Psoas muscle (tissue), 8 donors: ENCODE measurements at places on chromosomes 4 and X. TPM values are rescaled to one million over a fixed set of nuclear protein-coding genes. Genes with fewer than 3 reads are reported as not detected.

- DNase-seq: no peak
Measured at GRCh38 chrX:11460347-11460746, 167.1 kb downstream of the AMELX start.

- DNase-seq: no peak
Measured at GRCh38 chrX:73916489-73916888, 353.5 kb downstream of the CHIC1 start.

DNA sequence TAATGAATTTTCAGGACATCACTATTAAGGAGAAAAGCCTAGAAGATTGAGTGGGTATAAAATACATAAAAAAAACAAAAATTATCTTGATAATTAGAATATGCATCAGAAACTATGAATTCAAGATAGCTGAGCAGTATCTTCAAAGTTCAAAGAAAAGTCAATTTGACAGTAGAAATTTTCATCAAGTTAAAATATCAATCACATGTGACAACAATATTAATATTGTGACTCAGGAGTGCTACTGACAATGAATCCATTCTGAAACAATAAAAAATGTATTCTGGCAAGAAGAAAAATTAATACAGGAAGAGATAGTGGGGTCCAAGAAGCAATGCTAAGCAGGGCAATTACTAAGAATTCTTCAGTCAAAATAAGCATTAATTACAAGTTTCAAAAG, 151.9 kb upstream of the GLRA2 start:
- no peak for DNase-seq

DNA sequence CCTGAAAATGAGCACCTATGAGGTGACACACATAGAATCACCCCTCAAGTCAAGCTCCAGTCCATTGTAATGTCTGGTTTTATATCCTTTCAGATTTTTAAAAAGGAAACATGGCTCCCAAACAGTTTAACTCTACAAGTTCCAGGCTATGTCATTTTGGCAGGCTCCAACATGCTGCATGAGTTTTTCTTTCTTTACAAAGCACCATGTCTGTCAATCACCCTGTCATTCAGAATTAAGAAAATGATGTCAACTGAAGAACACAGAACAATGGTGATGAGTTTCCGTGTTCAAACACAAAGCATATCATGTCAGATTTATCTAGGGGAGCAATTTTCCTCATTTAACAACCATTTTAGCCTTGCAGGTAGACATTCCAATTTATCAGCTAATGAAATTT, 106.5 kb downstream of the AMMECR1 start:
- DNase-seq: no peak

Gene PTTG2
- 0.18 TPM for polyA plus RNA-seq

DNA sequence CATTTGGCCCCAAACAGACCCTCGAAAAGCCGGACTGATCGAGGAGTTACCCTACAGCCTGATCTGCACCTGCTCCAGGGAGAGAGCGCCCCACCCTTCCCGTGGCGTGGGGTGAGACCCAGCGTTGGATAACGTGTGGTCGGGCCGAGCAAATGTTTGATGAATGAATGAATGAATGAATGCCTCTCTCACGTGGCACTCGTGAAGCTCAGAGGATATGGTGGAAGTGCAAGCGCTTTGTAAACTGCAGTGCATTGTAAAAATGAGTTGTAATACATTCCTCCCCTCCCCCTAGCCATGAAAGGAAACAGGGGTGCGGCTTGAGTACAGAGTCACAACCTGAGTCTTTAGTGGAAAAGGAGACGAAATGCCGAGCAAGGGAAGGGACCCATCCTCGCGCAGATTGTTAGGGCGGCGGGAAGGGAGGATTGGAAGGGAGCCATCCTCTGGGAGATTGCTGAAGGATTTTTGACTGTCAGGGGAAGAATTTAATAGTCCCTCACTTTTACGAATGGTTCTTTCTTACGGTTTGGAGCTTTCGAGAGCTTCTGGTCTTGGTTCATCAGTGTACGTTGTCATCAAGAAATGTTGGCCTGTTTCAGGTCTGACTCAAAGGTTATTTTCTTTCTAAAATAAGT, 772 bp upstream of the FBXW7 start:
- no peak for DNase-seq

Gene POU4F2
- not detected for polyA plus RNA-seq

Gene FAAH2
- polyA plus RNA-seq: not detected

GRCh38 chr4:126755506-126755905, 877.3 kb upstream of the INTU start:
- DNase-seq: no peak

DNA sequence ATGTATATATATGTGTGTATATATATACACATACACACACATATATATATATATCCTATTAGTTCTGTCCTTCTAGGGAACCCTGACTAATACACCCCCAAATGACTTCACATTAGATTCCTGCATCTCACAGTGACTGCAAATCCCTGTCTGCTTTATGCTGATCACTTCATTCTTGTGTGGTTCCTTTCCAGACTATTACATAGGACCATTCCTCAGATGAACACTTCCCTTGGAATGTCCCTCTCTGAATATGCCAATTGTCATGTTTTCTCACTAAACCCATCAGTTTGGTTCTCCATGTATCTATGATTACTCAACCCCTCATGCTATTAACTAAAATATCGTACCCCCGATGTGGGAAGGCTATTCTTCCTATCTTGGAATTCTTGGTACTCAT, 605.2 kb upstream of the NR3C2 start:
- DNase-seq: no peak

Gene RNF175
- 0.05 TPM for polyA plus RNA-seq

DNA sequence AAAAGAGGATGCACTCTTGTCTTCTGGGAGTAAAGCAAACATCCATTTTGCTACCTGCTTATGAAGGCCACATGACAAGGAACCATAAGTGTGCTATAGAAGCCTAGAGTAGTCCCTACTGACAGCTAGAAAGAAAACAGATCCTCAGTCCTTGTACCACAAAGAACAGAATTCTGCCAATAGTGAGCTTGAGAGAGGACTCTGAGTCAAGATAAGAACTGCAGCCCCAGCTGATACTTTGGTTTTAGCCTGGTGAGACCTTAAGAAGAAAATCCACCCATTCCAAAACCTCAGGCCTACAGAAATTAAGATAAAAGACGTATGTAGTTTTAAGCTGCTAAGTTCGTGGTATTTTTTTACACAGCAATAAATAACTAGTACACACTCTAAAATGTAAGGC, 914.6 kb downstream of the PCDH19 start:
- no peak for DNase-seq

DNA sequence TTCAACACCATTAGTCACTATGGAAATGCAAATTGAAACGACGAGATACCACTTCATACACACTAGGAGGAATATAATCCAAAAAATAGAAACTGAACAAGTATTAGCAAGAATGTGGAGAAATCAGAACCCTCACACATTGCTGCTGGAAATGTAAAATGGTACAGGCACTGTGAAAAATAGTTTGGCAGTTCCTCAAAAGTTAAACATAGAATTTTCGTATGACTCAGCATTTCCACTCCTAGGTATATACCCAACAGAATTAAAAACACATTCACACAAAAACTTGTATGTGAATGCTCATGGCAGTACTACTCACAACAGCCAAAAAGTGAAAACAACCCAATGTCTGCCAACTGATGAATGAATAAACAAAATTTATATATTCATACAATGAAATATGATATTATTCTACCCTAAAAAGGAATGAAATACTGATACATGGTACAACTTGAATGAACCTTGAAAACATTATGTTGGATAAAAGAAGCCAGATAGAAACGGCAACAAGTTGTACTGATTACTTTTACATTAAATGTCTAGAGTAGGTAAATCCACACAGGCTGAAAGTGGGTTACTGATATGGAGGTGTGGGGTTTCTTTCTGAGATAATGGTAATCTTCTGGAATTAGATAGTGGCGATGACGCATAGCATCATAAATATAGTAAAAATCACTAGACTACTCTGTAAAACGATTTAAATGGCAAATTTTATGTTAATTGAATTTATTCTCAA, 22.3 kb downstream of the TEC start:
- DNase-seq: no peak

DNA sequence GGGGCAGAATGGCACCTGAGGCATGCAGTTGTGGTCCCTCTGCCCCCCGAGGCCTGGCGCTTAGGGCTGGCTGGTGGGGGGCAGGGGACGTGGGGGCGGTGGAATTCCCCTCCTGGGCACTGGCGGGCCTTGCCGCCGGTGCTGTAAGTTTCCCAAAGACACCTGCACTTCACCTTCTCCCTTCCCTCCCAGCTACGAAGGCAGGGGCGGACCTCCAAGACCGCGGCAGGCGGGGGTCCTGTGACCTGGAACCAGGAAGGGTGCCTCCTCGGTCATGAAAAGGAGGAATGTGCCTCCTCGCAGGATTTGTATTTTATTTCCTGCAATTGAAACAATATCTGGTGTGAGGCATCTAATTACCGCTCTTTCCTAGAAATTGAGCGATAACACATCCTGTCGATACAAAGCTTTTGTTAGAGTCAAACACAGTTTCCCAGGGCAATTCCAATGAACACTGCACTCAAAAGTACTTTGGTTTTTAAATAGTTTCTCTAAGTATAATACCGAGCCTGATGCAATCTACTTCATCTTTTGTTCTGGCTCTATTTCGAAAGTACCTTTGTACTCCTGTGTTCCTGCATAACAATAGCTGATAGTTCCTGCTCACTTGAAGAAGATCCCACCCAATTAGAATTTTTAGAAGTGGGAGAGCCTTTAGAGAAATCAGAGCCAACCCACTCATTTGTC, 12.3 kb upstream of the ADRA2C start:
- peak; percentile 41 for DNase-seq

GRCh38 chr4:162586266-162586665, 422.5 kb upstream of the FSTL5 start:
- DNase-seq: no peak

Gene GLRB
- 1.4 TPM for polyA plus RNA-seq

Gene RHOXF1
- polyA plus RNA-seq: not detected
